Activated CD8-positive, alpha-beta memory T cell treated with anti-CD3 and anti-CD28 coated beads, Interleukin-2, amount 50 U/mL, for 4 hours (primary cell): ENCODE measurements at places on chromosomes 1 and 21.

GRCh38 chr1:4444086-4444485, 210.3 kb upstream of the AJAP1 start:
- DNase-seq = no peak

DNA sequence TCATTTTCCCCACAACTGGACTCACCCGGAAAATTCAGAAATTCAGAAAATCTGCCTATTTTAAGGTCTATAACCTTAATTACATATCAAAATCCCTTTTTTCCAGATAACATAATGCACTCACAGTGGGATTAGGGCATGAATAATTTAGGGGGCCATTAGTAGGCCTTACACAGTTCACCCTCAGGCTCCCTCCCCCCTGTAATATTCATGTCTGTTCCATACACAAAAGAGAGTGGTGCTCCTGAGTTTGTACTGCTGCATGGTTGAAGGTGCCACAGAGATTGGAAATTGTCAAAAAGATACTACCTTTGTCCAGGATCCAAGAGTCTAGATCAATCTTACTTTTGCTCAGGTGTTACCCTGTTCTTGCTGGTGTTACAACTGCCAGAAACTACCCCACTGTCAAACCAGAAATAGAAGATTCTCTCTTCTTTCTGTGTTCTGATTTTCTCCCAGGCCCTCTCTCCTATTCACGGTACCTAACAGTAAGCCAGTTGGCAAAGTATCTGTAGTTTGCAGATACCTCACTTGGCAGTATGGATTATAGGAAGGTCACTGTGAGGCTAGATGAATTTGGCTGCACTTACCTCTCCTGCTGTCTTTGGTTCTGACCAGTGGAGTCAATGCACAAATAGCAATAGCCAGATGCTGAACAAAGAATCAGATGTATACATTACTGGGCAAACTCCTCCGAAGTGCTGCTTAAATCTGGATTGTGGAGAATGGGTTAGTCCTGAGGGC, 53.2 kb downstream of the C1orf198 start:
- DNase-seq = no peak

DNA sequence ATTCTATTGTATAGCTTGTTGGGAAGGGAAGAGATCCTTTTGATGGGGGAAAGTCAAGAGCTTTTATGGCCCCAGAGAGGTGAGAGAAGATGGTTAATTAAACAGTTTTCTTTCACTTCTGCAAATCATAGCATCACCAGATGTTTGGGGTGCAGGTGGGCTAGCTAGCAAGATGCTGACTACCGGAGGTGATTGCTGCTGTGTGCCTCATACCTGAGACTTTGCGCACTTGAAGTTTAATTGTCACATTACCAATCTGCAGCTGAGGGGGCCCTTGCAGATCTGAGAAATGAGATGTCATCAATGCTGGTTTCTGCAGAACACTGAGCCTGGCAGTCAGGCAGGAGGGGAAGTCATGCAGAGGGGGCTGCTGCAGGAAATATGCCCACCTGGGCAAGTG, 73.9 kb downstream of the SNRPE start:
- no peak for DNase-seq

- no peak for DNase-seq
These were observed 8.4 kb downstream of the TRAPPC10 start for GRCh38 chr21:44020551-44020950.

DNA sequence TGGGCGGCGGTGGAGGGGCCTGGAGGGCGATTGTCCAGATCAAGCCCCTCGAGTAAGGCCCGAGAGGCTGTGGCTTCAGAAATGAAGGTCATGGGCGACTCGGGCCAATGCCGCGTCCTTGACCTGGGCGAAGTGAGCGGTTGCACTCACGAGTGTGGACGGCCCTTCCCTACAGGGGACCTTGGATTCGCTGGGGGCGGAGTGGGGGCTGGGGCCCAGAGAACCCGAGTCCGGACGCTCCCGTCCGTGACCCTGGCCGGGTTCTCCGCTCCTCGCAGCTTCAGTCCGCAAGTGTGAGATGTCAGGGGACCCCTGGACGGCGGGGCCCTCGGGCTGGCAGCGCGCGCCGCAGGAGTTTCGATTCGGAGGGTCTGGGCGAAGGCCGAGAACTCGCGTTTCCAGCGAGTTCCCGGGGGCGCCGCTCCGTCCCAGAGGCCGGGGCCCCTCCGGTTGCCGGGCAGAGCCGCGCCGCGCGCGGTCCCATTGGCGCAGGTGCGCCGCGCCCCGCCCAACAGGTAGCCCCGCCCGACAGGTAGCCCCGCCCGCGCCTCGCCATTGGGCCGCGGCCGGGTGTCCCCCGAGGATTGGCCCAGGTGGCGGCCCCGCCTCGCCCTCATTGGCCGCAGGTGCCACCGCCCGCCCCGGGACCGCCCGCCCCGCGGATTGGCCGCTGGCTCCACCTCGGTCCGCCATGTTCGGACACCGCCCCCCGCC, at the start of gene PRKCZ:
Gene PRKCZ, plus strand, starts transcription at position 694 of the 714 bp plus-strand sequence. CDS start 220 bp downstream, outside the sequence.
- peak; percentile 97 for DNase-seq

DNA sequence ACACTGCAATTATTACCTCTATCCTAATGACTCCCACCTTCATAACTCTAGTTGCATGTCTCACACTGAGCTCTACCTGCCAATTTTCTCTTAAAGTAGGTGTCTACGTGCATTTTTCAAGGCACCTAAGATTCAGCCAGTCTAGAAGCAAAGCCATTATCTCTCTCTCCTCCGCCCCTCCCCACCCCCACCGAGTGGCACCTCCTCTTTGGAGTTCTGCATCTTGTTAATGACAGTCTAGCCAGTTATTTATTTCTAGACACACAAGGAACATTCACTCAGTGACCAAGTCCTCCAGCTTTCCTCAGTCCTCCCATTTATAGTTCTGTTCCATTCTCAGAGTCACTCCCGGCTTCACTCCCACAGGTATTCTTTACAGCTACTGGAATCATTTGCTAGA, 47.6 kb downstream of the ASTN1 start:
- DNase-seq = no peak

DNA sequence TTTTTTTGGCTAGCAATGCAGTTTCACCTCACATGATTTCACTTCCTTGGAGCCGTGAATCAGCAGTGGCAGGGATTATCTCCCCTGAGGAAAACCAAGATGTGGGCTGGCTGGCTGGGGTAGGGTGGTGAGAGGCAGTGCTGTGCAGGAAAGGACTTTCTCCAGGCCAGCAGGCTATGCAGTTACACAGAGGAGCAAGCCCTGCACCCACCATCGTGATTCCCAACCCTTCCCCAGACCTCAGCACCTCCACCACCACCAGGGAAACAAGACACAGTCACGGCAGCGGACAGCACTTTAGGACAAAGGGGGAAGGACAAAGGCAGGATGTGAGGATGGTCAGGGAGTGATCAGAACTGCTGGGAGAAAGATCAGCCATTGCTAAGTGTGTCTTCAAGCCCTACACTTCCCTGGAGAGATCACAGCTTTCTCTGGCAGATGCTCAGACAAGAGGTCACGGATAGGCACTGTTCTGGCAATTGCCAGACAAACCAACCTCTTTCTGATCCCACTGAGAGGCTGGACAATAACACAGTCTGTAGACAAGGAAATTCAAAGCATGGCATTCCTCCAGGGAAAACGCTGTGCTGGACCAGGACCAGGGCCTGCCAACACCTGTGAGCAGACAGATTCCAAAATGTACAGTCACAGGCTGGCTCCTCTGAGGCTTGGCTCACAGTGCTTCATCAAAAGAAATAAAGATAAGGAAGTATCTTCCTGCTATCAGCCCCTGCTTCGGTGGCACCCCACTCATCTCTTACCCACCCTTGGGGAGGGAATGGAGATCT, 509.4 kb downstream of the SMYD3 start:
- DNase-seq = no peak

DNA sequence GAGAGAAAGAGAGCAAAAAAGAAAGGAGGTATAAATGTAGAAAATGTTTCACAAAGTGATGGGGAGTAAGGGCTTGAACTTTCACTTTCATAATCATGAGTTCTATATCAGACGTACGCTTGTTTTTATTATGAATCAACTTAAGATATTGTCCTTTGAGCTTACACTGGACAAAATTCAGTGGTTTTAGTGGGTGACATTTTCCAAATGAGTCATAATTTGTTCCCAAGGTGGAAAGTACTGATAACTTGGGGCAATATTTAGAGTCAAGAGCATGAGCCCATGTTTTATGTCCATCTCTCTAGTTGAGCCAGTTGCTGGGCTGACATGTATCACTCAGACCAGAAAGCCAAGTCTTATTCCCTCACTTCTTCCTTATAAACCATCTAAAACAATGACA, 161.6 kb downstream of the CHRM3 start:
- DNase-seq = no peak

DNA sequence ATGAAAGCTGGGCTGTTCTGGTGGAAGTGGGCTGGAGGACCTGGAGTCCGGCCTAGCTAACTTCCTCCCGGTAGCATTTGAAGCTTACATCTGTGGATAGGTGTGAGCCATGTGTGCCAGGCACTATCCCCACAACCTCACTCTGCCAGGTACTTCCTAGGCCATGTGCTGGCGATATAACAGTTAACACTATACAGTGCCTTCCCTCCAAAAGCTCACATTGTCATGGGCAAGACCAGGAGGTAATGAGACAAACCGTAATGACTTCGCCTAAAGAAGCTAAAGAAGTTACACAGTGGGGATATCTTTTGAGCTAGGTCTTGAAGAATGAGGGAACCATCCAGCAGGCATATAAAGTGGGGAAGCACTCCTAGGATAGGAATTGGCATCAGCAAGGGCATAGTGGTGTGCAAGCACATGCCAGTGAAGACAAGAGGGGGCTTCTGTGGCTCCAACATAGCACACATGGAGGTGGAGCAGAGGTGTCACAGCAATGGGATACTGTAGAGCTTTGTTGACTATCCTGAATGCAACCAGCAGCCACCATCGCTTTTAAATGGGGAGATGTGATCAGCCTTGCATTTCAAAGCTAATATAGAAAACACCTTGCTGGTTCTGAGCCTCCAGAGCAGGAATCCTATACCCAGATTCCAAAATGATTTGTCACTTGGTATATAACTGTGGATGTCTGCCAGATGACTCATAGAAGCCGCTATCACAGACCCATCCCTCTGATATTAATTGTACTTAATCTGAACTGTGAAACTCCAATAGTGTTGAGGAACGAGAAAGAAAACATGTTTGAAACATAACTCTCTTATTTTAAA, 466.3 kb downstream of the LMO4 start:
- DNase-seq = no peak

DNA sequence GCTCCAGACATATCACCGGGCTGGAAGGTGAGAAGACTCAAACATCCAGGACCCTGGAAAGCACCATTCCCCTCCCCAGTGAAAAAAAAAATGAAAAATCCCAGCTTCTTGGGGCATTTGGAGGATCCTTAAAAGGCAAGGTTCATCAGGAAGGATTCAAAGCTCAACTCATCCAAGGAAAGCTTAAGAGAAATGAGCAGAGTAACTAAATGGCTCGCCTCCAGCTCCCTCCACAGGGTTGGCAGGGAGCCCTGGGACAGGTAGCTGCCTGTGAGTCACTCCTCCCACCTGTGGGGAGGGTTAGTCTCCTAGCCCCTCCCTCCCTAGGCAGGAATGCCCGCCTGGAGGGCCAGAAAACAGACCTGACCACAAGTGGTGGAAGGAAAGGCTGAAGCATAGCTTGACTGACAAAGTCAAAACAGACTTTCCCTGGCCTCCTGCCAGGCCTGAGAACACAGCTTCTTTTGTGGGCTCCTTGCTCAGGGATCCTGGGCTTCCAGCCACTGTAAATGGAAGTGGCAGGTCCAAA, 712 bp upstream of the LAMB3 start:
- DNase-seq = peak; percentile 37

GRCh38 chr1:182968836-182969734, 16.1 kb upstream of the SHCBP1L start:
- DNase-seq = no peak

GRCh38 chr21:35048706-35049617, at the start of gene RUNX1:
TSS of gene RUNX1 (minus strand) at chr21:35049302.
- peak; percentile 67 for DNase-seq

- no peak for DNase-seq
These were observed 83.9 kb downstream of the LRRC7 start for GRCh38 chr1:69651656-69652055.

GRCh38 chr1:175463853-175464252, 271.3 kb upstream of the KIAA0040 start:
- DNase-seq = no peak

GRCh38 chr1:64848803-64849202, 103.9 kb downstream of the RAVER2 start:
- DNase-seq = no peak

DNA sequence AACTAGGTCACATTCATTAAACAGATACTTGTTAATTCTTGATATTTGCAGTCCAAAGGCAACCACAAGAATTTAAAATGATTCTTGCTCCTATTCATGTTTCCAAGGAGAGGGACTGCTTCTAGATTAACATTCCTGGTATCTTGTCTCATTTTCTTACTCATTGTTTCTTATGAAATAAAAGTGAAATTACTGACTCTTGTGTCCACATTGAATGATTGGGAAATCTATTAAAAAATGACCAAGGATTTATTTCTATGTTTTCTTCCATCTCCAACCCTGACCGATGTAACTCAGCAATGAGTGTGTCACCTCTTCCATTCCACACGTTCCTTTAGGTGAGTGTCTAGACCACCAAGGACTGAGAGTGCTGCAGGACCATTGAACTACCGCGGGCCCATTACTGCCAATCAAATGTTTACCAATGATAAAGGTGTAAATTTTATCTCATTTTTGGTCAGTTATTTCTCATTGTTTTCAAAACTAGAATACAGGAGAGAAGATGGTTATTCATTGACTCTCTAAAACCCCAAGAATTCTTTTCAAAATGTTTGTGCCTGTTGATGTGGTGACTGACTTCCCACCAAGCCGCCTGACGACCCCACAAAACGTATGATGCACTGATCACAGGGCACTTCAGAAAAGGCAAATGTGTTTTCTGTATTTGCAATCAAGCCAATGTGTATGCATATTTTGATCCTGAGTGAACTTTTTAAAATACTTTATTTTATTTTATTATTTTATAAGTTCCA, 414.6 kb upstream of the PTBP2 start:
- no peak for DNase-seq

DNA sequence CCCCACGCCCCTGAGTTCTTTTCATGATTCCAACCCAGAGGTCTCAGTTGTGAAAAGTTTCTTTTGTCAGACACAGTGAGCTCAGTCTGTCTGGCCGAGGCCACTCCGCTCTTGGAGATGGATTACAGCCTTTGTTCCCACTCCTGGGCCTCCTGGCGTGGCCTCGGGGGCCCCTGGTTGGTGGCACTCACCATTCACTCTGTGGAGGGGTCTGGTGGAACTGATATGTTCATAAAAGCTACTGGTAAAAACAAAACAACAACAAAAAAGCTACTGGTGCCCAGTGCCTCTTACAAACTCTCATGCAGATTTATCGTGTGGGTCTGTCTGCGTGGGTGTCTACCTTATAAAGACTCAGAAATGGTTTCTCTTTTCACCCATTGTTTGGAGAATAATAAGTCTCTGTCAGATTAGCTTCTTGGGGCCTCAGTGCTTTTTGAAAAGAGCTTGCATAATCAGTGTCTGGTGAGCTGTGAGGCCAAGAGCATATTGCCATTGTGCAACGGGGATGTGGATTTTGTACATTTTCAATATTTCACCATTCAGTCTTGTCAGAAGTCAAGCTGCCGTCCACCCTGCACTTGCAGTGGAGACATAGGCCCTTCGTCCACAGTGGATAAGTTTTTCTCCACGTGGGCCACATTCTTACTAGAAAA, 86.7 kb downstream of the GALNT2 start:
- DNase-seq = no peak
